Non-pigmented ciliary epithelial cell (primary cell): ENCODE measurements at places on chromosomes 6 and 20.
A peak's percentile ranks its signal among the peaks of the same experiment; 100 is the strongest.

DNA sequence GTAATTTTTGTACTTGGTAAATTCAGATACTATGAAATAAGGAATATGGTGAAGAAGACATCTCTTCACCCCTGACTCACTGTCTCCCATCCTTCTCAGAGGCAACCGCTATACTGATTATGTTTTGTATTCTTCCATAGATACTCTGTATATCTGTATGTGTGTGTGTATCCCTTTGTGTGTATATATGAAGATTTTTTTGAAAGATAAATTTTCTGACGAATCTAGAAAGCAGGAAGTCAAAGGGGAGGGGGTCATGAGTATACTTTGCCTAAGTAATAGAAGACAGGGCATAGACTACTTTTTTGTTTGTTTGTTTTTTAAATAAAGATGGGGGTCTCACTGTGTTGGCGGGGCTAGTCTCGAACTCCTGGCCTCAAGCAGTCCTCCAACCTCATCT lies 48.2 kb downstream of the TOP1 start:
- DNase-seq, result no peak

DNA sequence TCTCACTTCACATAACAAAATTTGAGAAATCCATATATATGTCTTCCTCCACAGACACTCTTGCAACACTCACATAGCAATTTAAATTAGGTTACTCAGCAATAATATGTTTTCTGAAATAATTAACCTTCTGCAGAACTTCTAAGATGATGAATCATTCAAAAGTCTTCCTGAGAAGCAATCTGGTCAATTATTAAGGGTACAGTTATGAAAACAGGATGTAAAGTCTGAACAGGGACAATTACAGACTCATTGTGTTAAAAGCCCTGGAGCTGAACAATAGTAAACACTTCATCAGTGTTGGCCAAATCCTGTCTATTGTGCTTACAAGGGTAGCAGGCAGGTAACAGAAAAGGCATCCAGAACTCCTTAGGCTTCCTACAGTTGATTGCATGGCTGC lies 75.4 kb downstream of the FILIP1 start:
- no peak for DNase-seq

DNA sequence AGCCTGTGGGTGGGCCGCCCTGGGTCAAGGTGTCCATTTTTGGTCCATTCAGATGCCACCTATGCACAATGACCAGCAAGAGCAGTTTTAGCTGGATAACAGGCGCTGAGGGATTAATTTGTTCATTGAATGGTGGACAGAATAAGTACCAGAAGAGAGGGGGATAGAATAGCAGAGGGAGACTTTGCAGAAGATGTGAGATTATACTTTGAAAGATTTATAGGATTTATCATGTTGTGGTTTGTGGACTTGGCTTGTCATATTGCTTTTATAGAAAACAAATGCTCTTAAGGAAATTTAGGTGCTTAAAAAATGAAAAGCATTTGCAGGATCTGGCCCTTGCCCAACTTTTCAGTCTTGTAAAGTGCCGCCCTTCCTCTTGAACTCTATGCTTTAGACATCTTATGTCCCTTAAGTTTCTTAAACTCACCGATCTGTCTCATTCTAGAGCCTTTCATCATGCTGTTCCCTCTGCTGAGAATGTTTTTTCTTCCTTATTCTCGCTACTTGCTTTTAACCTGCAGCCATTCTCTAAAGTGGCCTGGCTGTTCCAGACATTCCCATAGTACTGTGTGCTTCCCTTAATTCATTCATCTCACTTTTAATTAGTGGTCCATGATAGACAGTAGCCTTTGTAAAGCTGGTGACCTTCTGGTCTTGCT lies 42.5 kb downstream of the CD109 start:
- no peak for DNase-seq

- peak; percentile 37 for DNase-seq
Measured at GRCh38 chr20:1860446-1860845, 34.8 kb upstream of the SIRPA start.

DNA sequence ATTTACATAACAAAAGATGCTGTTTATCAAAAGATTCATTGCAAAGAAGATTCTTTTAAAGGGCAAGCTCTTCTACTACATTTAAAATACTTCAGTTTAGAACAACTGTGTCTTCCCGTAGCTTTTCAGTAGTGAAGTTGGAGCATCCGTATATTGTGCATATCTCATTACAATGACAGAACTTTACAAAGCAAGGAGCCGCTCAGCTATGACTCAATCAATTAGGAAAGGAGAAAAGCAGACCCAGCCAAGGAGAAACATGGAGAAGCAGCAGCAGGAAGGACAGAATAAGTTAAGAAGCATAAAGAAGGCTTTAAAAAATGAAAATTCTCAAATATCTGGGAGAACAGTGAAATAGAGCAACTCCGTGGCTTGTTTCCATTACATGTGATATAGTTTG lies 132.6 kb upstream of the SMLR1 start:
- DNase-seq, result no peak

DNA sequence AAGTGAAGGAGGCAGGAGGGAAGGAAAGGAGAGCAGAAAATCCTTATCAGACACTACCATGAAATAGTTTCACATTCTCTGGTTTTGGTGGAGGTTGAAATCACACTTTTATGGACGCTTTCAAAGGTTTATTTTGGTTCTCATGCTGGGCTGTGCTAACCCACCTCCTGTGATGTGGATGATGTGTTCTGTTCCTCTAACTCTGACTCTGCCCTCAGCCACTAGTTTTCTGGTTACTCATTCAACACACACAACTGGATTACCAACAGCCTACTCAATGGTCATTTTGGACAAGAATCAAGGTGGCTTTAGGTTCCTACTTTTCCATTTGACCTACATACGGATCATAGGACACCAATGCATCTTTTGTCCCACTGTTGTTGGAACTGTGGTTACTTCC lies 522.1 kb upstream of the BTBD3 start:
- DNase-seq, result no peak

- peak; percentile 91 for DNase-seq
Measured at GRCh38 chr20:4512891-4513550, 208.7 kb upstream of the PRND start.

DNA sequence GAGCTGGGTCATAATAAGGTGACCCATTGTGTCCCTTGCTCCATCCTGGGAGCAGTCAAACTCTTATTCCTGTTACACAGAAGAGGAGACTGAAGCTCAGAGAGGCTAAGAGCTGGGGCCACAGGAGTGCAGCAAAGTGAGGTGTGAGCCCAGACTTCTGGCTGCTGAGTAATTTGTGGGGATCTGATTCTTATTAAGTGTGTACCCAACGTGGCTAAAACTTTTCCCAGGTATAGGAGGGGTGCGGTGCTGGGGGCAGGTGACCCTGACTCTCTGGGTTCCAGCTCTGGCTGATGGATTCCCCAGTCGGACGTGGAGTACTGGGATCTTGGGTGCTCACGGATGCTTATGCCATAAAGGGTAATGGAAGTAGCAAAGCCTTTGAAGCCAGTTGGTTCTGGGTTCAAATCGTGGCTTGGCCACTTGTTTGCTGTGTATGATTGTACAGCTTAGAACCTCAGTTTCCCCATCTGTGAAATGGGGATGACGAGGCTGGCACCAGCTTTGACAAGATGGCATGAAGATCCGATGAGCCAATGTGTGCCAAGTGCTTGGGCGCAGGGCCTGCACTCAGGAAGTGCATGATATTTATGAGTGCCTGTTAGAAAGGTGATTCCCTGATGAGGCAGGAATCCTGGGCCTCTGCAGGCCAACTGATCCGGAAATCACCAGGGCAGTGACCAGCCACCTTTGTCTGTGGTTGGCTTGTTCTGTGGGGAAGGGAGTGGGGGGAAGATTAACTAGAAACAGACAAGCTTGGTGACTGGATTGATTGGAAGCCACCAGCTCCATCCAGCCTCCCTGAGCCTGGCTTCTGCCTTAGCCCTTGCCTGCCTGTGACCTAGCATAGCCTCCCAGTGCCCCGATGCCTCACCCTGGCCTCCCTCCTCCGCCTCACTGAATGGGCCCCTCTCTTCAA lies 6.0 kb downstream of the SRC start:
- DNase-seq, result no peak

DNA sequence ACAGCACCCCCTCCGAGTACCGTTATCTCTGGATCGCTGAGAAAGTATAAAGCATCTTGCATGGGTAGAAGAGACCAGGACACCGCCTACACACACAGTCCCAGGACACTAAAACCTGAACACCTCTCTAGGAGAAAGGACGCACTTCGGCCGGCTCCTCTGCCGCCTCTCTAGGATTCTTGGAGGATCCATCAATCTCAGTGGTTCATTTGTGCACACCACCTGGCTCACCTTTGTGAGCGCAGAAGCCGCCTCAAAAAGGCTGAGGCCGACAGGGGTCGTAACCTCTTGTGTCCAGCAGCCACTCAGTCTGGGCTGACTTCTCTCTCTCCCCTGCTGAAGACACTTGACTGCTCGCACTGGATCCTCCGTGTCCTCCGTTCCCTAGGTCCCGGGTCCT lies 13.5 kb downstream of the ZSCAN23 start:
- DNase-seq, result no peak

GRCh38 chr6:56033401-56033800 lies 158.0 kb upstream of the BMP5 start:
- no peak for DNase-seq

DNA sequence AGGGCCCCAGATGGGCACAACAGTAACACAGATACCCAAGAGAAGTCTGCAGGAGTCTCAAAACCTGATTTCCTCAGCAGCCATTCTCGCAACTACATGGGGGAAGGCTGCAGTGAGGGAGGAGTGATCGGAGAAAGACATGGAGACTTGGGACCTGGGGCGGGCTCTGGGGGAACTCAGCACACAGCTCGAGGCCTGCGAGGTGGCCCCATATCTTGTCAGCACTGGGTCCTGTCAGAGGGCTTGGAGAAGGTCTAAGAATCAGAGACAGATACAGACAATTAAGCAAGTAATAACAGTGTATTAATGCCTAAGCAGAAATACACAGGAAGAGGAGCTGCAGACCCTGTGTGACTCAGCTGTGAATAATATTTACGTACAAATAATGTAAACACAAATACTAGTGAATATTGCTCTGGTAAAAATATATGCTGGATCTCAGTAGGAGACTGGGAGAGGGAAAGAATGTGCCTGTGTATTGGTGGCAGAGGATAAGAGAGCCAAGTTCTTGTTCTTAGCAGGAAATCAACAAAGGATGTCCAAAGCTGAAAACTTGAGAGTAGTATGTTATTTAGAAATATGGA lies 336.2 kb downstream of the ZFAND3 start:
- no peak for DNase-seq

- no peak for DNase-seq
Measured at GRCh38 chr6:16736856-16737775, 24.1 kb downstream of the ATXN1 start.

- no peak for DNase-seq
Measured at GRCh38 chr6:111880181-111880888, 7.1 kb upstream of the FYN start.

- DNase-seq, result no peak
Measured at GRCh38 chr6:99819853-99820252, 174.2 kb downstream of the MCHR2 start.

DNA sequence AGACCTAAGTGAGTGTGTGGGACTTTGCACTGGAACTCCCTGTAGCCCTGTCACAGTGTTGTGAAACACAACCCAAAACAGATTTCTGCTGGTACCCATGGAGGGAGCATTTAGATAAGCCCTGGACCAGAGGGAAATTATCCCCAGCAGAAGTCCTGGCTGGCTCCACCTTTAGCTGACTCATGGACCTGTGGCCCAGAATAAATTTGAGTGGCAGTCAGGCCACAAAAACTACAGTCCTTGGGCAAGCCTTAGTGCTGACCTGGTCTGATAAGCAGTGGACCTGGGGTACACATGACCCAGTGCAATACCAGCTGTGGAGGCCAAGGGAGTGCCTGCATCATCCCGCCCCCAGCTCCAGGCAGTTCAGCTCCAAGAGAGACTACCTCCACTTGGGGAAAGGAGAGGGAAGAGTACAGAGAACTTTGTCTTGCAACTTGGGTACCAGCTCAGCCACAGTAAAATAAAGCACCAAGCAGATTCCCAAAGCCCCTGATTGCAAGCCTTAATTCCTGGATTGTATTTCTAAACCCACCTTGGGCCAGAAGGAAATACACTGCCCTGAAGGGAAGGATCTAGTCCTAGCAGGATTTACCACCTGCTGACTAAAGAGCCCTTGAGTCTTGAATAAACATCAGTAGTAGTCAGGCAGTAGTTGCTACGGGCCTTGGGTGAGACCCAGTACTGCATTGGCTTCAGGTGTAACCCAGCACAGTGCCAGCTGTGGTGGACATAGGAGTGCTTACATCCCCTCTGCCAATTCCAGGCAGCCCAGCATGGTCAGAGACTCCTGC lies 140.4 kb upstream of the COL21A1 start:
- DNase-seq, result no peak

DNA sequence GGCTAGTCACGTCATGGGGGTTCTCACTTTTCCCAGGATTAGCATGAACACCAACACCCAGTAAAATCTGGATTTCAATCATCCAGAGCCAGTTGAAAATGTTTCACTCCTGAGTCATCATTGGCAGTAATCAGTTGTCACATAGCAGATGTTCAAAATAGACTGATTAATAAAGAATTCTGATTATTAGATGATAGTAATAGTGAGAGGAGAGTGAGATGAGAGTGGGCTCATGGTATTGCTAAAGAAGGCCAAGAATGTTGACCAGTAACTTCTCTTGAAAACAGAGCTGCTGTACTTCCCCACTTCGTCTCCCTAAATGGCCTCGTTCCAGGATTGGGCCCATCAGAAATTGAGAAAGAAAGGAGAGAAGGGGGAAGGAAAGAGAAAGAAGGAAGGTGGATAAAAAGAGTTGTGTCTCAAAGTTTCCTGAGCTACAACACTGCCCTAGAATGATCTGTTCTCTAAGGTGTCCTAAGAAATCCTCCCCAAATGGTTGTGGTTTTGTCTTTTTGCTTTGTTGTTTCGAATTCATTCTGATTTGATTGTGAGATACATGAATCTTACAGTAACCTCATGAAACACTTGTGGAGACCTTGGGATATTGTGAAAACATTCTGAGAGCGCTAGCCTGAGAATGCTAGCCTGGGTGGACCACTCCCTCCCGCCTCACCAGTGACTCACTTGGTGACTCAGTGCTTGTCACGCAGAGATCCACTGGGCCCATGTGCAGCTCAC lies 502.2 kb upstream of the JARID2 start:
- peak; percentile 97 for DNase-seq

GRCh38 chr6:139650941-139651340 lies 276.5 kb upstream of the CITED2 start:
- DNase-seq, result no peak

DNA sequence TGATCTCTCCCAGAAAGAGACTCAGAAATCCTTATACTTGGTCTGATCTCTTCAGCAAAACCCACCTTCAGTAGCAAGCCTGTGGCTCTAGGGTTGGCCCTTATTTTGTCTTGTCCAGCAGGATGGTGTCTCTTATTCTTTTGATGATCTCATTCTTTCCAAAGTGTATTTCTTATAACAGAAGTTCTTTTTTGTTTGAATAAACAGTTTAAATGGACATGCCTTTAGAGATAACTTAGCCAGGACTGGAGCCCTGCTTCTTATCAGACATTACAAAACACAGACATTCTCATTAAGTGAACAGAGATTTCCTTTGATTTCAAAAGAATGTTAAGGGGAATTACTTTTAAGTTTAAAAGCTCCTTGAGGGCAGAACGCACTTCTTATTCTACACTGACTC lies 31.7 kb downstream of the KCNS1 start:
- no peak for DNase-seq
